ENCODE measurements at places on chromosomes 2 and 18.

DNA sequence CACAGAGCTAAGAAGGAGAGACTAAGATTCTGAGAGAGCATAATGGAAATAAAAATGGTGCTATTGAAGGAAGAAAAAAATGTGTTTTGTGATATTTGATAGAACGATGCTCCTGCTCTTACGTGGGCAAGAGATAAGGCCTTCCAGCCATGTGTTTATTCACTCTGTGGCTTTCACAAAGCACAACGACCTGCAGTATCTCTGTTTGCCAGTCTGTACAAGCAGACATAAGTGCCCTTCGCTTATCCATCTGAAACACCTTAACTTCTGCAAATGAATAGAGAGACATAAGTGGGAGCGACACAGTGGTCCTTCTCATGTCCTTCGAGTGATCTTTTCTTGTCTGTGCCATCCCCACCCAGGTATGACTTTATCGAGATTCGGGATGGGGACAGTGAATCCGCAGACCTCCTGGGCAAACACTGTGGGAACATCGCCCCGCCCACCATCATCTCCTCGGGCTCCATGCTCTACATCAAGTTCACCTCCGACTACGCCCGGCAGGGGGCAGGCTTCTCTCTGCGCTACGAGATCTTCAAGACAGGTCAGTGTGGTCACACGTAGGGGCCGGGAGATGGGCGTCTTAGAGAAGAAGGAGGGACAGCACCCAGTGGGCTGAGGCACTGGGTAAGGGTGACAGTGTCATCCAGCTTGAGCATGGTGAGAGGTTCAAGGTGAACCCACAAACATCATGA, 33.7 kb downstream of the NRP2 start:
- no peak for DNase-seq

DNA sequence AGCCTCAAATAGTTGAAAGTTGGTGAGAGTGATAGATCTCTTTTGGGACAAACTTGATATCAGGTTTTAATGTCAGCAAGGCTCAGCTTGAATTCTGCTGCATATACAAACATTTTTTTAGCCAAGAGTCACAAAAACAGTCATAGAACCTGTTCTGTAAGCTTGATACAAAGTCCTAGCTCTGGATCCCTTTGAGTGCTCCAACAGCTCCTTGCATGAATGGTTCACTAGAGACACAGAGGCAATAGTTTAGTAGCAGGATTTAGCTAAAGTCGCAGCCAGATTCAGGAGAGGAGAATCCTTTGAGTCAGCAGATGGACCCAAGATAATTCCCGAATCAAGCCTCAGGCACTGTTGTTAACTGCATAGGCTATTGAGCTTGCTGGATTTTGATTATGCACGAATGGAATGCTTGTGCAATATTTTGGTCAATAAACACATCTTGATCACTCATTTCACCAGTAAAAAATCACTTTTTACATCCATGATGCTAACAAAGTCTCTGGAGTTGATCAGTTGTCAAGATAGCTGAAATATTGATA, 148.6 kb downstream of the KLHL14 start:
- DNase-seq, result no peak

GRCh38 chr2:139080244-139080643, 300.1 kb upstream of the NXPH2 start:
- no peak for DNase-seq

DNA sequence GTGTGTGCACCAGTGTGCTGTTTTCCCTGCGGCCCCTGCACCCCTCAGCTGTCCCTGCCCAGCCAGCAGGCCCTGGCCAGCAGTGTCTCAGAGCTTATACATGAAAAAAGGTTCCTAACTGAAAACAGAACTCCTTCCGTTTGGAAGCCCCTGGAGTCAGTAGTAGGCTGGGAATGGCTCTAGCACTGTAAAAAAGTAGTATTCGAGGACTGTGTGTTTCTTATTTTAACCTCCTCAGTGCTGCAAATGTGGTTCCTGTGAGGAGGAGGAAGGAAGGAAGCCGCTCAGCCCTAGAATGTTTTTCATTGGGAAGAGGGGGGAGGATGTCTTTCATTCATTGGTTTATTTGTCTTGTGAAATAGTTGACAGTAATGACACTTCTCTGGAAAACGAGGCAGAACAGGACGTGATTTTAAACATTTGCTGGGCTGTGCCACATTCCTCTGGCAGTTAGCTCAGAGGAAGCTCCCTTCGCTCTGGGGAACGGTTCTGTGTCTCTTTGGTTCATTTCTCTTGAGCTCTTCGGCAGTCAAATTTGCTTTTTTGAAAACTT, 103.5 kb downstream of the SPTBN1 start:
- DNase-seq, result no peak

- no peak for DNase-seq
Measured at GRCh38 chr2:108570416-108570815, 36.1 kb downstream of the LIMS1 start.

GRCh38 chr2:20438334-20439192, 8.3 kb upstream of the RHOB start:
- no peak for DNase-seq

- DNase-seq, result no peak
Measured at GRCh38 chr18:40866013-40866645, 1088.9 kb upstream of the PIK3C3 start.

DNA sequence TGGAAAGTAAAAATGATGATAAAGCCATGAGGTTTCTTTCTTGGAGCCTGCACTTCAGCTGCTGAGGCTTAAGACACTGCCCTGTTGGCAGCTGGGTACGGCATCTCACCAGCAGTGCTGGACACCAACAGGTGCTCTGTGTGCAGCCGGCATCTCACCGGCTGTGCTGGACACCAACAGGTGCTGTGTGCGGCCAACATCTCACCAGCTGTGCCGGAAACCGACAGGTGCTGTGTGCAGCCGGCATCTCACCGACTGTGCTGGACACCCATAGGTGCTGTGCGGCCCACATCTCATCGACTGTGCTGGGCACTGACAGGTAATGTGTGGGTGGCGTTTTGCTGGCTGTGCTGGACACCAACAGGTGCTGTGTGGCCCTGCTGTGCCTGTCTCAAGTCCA, 190.8 kb downstream of the TMEM18 start:
- DNase-seq, result no peak

DNA sequence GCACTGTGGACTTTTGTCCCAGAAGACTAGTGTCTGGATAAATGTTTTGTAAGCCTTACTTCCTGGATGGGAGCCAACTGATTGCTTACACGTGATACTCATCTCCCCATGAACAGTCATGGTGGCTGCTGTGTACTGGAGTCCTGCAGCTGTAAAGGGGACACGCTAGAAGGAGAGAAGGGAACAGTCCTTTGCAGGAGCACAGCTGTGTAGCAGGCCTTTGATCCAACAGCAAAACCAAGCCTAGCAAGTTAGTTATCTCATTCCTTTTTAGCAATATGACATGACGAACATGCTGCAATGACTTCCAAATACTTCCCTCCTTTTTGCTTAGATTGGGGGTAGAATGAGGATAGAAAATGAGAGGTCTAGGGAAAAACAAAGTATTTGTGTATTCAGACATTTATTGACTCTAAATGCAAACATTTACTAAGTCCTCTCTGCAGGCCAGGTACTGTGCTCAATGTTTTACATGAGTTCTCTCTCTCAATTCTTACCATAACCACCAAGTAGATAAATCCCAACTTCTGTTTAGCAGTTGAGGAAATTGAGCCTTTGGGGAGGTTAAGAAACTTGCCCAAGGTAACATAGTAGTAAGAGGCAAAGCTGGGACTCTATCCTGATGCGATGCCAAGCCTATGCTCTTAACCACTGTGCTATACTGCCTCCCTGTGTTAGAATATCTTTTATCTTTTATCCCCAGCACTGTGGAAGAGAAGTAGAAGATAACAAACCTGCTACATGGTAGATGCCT, 55.4 kb upstream of the CD28 start:
- DNase-seq, result no peak

DNA sequence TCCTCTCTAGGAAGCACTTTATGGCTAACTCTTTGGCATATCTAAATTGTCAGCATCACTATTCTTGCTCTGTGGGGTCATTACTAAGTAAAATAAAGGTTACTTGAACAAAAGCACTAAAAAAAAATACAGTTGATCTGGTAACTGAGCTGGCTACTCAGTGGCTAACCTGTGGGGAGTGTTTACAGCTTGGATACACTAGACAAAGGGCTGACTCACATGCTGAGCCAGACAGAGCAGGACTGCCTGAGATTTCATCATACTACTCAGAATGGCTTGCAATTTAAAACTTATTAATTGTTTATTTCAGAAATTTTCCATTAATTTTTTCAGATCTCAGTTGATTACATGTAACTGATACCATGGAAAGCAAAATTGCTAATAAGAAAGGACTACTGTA, 1690.4 kb upstream of the SLC39A10 start:
- no peak for DNase-seq

GRCh38 chr2:213015387-213016165, 135.8 kb downstream of the IKZF2 start:
- no peak for DNase-seq

DNA sequence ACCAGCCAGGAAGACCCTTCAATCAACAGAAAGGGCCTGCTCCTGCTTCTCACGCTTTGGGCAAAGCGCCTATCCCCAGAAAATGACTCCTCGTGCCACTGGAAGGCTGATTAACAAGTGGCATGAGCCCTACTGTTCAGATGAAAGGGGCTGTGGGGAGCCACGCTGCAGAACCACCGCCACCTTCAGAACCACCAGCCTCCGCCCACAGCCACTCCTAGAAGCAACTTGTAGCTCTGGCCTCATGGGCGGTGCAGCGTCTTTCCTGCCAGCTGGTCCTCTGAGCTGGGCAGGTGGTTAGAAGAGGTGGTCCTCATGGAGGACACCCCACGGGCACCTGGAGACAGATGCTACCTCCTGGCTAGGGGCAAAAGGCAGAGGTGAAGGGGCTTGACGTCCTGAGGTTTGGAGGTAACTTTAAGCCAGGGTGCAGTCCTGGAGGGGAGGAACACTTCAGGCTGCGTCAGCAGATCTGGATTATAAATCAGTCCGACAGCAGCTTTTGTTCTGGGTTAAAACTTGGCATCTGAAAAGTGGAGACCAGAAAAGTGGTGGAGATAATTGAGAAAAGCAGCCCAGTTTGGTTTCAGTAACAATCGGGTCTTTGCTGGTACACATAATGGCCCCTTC, 861 bp upstream of the SEMA4C start:
- peak; percentile 31 for DNase-seq

GRCh38 chr2:230889911-230890601, 25.3 kb downstream of the ITM2C start:
- no peak for DNase-seq

- no peak for DNase-seq
Measured at GRCh38 chr18:76131738-76132137, 363.3 kb downstream of the ZNF516 start.

- no peak for DNase-seq
Measured at GRCh38 chr18:9520666-9521065, 45.4 kb downstream of the RALBP1 start.

- no peak for DNase-seq
Measured at GRCh38 chr2:45706033-45706432, 54.6 kb downstream of the PRKCE start.

DNA sequence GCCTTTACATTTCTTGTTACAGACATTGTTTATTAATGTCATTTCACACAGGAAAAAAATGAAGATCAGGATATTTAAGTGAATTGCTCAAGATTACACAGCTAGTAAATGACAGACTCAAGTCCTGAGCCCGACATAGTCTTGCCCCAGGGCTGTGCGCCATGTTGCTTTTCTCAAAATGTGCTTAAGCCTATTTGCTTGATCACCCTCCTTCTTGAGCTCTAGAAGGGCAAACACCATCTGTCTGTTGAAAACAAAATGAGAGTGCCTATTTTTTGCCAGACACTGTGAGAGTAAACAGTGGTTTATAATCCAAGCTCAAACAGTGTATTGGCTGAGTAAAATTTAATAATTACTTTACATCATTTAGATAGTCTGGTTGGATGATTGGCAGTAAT, 34.8 kb upstream of the HNMT start:
- no peak for DNase-seq

GRCh38 chr18:28109781-28110560, 67.0 kb downstream of the CDH2 start:
- DNase-seq, result no peak

GRCh38 chr2:99836690-99837605, 305.4 kb downstream of the AFF3 start:
- no peak for DNase-seq

GRCh38 chr18:8165095-8165494, 444.1 kb upstream of the RAB12 start:
- no peak for DNase-seq

DNA sequence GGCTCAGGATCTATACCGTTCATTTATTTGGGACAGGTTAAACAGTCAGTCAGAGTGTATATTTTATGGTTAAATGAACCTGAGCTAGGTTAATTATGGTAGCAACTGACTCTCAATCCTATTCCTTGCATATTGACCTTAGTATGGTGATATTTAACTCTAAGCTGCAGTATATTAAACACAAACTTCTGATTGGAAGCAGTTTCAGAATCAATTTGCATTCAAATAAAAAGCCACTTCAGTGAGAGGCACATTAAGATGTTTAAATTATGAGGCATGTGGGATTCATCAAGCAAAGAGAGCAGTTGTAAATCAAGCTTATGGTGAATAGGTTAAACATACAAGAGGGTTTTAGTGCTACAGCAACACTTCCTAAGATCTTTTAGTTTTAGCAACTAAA, 40.4 kb downstream of the FRZB start:
- DNase-seq, result no peak

- DNase-seq, result no peak
Measured at GRCh38 chr2:18855027-18855426, 265.7 kb upstream of the NT5C1B start.

DNA sequence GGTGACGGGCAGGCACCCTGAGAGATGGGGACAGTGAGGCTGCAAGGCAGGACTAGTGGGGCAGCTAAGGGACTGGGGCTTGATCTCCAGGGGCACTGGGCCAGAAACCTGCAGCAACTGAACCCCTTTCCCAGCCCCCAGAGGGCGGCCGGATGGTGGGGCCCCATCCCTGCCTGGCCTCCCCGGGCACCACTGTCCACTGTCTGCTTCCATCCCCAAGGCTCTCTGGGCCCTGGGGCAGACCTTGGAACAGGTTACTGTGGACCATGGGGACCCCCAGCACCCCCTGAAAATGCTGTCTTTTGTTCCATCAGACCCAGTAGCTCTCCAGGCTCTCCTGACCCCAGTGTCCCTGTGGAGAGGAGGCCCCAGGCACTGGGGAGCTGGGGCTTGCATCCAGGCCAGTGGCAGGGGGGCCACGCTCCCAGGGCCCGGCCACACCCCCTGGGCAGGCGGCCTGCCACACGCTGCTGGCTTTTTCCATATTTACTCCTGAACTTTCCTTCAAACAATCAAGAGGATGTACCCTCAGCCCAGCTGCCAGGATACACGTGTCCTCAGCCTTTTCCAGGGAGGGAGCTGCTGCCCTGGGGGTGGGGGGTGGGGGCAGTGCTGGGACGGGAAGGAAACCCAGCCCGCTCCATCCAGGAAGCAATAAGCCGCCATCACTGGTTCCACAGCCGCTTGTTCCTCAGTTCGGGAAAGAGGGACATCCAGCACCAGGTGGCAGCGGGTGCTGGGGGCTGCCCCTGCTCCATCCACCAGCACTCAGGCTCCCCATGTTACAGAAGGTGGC, 102.3 kb upstream of the ODC1 start:
- DNase-seq, result no peak

All from stimulated activated CD4-positive, alpha-beta T cell treated with anti-CD3 and anti-CD28 coated beads, Interleukin-12 subunit alpha, Interleukin-12 subunit beta, amount 100 ng/mL, for 4 hours (primary cell).